ENCODE measurements at places on chromosomes 12 and 14.

DNA sequence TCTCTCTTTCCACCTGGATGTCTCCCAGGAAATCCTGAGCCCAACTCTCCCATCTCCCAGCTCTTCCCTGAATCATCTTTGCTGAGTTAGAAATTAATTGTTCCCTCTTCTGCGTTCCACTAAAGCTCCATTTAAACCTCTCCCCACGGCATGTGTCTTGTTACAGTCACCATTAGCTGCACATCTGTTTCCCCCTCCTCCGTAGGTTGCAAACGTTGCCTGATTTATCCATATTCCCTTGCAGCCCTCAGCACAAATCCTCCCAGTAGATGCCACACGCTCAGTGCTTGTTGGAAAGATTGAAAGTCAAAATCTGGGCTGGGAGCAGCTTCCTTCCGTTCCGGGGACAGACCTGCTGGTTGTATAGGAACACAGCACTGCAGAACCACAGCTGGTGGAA is 90.4 kb downstream of the SLC24A4 start:
- DNase-seq: no peak

- DNase-seq: no peak
Observed at GRCh38 chr12:78959556-78959955, 95.0 kb downstream of the SYT1 start.

GRCh38 chr14:89408907-89409700 is 7.9 kb downstream of the FOXN3 start:
- DNase-seq: no peak

GRCh38 chr14:69043596-69044260 is 64.6 kb upstream of the ACTN1 start:
- DNase-seq: no peak

- no peak for DNase-seq
Observed at GRCh38 chr14:35410858-35411257, 6.3 kb upstream of the NFKBIA start.

DNA sequence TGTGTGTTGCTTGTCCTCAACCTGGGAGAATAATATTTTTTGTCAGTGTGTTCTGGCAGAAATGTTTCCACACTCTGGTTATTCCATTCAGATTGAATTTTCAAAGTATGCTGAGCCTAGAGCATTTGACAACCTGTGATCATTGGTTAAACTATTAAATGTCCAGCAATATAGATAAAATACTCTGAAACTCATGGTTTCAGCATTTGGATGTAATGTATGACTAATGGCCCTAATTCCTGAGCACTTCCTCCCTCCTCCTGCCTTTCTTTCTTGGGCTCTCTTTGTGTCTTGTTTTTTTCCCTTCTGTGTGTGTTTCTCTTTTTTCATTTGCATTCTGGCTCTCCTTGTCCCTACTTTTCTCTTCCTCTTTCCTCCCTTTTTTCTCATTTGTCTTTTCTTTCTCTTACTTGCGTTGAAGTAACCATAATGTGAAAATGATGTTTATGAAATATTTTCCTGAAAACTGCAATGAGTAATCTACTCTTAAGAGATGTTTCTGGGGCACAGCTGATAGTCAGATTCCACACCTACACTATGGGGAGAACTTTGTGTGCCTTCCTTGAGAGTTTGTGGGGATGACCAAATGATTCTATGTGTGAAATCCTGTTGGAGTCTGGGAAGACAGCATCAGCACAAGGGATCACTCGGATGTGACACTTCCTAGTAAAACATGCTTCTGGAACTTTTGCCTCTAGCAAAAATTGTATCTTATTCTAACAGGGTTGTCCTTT is 74.6 kb downstream of the FRMD6 start:
- no peak for DNase-seq

DNA sequence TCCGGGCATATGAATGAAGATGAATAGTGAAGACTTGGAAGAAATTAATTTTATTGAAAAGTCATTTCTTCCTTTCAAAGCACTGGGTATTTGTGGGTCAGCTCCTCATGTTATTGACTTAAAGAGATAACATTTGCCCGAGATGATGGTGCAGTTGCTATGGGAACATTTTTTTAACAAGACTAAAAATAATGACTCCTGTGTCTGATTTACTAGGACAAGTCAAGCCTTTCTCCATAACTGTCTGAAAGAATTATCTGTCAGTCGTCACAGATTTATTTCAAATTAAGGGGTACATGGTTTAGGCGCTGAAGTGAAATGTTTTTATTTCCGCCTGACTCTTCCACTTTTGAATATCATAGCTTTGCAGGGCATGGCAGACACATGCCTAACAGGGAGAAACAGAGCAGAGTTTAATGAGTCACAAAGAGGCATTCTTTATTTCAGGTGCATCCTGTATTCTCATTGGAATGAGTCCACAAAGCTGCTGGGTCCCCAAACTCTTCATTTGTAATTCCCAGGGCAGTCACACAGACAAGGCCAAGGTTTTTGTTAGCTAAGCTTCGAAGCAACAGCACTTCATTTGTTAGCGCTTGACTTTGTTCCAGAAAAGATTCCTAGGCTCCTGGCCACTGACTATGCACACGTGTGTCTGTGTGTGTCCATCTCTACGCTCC is 4.3 kb upstream of the GPHB5 start:
- DNase-seq: no peak

DNA sequence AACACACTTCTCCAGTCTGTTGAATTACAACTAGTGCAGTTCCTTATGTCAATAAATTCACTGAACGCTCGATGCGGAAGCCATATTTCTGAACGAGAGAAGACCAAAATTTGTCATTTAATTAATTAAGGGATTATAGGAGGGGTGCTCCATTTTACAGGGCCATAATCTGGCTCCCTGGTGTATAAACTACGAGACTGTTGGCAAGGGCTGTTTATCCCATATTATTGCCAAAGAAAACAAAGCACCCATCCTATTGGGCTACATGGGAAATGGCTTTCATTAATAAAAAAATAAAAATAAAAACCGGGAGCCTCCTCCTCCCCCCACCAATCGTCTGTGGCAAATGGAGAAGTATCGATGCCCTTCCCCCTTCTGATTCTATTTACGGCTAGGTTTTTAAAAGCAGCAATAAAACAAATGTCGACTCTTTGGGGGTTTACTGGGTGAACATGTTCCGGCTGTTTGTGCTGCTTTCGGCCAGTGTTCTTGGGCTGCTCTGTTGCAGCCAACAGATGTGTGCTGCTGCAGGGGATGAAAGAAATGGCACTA is 24.8 kb downstream of the ATF7 start:
- no peak for DNase-seq

GRCh38 chr12:120006258-120006975 is 17.4 kb downstream of the BICDL1 start:
- DNase-seq: peak; percentile 24

GRCh38 chr14:92489394-92490238 is 24.0 kb upstream of the RIN3 start:
- no peak for DNase-seq

- no peak for DNase-seq
Observed at GRCh38 chr14:75484711-75485429, 37.4 kb upstream of the BATF start.

DNA sequence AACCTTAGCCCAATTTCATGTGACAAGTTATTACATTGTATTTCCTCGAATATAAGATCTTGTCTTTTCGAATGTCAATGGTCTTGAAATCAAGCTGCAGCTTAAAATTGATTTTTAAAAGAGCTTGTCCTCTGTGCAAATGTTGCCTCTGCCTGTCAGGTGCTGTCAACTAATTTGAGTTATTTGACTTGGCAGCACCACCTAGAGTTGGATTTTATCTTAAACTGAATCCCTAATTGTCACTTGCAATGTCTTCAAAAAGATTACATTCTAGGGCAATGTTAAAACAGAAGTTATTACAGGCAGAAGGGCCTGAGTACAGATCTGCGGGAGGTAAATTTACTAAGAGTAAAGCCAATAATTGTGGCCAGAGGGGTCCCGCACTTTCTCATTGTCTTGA is 26.2 kb upstream of the TUNAR start:
- DNase-seq: no peak

DNA sequence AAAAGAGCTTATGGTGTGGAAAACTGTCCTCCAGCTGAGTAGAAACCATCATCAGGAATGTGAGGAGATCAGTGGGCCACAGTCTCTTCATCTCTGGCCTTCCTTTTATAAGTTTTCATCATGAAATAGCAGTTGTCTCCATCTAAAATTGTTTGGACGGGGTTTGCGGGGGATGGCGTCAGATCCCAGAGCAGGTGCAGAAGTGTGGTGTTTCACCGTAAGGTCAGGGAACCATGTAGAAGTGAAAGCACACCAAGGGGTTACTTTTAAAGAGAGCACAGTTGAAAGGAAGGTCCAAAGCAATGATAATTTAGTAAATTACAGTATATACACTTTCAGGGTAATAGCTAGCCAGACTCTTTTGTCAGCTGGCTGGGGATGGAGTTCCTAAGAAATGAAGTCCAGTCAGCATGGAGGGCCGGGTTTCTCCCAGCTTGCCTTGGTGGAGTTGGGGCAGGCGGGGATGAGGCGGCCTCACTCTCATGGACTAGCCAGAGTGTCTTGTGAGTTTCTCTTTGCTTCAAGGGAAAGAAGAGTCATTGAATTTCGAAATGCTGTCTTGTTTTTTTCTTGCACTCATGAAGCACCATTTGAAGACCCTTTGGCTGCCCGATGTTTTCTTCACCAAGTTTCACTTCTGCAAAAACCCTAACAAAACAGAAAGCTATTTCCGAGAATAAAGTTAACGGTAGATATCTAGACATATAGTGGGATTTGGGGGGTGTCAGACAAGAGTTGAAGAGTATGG is 100.6 kb downstream of the ETV6 start:
- no peak for DNase-seq
